ENCODE measurements at places on chromosomes 1 and 21.

DNA sequence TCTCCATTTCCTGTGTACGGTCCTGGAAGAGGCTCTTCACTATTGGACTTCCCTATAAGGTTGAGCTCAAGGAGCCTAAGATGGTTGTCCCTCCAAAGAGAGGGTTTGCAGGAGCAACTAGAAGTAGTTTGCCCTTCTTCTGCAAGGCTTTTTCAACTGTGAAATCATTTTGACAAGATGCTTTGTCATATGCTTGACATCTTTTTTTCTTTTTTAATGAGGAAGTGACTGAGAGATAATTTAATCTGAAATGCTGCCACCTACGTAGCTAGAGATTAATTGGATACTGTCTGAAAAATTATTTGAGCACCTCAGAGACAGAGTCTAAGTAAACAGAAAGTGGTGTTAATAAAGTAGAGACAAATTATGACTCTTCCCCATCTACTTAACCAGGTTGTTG lies 97.0 kb downstream of the CHRM3 start:
- no peak for DNase-seq

DNA sequence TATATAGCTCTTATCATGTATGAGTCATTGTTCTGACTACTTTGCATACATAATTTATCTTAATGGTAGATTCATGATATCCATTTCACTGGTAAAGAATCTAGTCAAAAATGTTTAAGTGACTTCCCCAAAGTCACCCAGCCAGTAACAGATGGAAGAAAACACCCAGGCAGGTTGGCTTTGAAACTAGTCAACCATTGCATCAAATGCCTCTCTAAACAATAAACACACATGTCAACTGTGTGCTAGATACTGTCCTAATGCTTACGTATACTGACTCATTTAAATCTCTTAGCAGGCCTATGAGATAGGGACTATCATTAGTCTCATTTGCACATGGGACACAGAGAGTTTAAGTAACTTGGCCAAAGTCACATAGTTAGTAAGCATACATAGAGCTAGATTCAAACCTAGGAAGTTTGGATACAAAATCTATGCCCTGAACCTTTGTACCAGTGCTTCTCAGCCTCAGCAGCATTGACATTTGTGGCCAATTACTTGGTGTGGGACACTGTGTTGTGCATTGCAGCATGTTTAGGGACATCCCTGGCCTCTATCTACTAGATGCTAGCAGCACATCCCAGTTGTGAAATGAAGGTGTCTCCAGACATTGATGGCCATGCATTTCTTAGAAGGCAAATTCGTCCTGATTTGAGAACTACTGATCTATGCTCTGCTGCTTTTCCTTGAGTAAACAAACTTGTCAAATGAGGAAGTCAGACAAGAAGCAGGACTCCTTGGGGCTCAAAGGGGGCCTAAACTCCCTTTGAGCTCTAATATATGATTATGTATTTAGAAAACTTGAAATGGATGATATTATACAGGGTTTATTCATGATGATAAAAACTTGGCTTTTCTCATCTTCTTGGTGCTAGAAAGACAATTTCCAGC lies 316.3 kb downstream of the KCNH1 start:
- no peak for DNase-seq

DNA sequence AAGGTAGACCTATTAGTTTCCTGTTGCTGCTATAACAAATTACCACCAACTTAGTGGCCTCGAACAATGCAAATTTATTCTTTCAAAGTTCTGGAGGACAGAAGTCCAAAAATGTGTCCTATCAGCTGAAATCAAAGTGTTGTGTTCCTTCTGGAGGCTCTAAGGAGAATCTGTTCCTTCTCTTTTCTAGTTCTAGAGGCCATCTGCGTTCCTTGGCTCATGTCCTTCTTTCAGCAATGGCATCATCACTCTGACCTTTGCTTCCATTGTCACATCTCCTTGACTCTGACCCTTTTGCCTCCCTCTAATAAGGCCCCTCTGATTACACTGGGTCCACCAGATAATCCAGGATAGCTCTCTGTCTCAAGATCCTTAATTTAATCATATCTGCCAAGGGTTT lies 1.2 kb upstream of the MR1 start:
- no peak for DNase-seq

DNA sequence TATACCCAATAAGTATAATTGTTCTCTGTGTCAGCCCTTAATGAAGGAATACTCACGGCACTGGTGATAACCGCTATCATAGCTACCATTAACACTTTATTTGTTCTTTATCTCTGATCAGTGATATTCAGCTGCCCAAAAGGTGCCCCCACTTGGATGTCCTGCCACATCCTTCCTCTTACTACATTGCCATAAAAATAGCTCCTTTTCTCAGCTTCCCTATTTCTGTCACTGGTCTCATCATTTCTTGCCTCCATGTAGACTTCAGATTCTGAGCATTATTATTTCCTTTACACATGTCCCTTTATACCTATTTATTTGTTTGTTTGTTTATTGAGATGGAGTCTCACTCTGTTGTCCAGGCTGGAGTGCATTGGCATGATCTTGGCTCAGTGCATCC lies 2.7 kb upstream of the RAB29 start:
- DNase-seq = no peak

- no peak for DNase-seq
Measured at GRCh38 chr1:173112129-173112528, 61.4 kb upstream of the TNFSF18 start.

DNA sequence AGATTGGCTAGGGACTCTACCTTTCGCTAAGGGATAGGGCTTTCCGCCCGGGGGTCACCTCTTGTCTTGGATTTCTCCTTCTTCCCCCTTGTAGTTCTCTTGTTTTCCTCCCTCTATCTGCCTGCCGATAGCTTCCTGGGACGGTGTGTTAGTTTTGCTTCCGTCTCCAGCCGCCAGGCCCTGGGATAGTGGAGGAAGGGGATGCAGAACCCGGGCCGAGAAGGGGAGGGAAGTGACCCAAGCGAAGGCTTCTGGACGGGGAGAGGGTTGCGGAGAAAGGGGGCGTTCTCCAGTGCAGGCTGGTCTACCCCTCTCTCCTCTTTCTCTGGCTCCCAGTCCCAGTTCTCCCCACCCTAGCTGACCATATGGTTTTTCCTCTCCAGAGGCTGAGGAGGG lies 871 bp downstream of the TUFT1 start:
- DNase-seq = peak; percentile 56

GRCh38 chr1:97989094-97989680 lies 68.4 kb upstream of the DPYD start:
- no peak for DNase-seq

GRCh38 chr1:85596947-85597346 lies 16.4 kb downstream of the CCN1 start:
- DNase-seq = no peak

- DNase-seq = no peak
Measured at GRCh38 chr1:222399197-222399596, 148.7 kb downstream of the HHIPL2 start.

DNA sequence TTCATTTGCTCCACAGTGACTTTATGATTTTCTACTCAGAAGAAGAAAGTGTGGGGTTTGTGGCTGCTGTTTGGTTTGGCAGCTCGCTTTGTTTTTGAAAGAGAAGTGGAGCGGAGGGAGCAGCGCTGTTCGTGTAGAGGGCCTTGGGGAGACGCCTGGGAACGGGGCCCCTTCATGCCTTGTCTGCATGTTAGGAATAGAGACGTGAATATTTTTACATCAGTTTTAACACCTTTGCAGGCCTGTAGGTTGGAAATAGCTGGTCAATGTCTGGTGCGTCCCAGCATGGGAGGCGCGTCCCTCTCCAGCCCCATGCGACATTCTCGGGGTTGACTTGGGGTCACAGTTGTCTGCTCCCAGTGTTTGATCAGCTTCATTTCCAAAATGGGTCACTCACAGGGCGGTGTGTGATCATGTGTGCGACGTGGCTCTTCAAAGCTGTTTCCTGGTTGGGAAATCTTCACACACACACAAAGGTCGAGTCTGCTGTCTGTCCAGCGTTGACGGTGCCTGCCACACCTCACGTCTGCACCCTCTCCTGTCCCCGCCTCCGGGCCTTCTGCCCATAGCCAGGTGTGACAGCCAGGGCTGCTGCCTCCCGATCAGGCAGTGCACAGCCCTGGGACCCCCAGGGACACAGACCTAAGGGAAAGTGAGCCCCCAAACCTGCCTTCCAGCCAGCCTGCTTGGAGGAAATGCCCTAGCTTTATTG lies 149.2 kb downstream of the PSMG1 start:
- DNase-seq = no peak

DNA sequence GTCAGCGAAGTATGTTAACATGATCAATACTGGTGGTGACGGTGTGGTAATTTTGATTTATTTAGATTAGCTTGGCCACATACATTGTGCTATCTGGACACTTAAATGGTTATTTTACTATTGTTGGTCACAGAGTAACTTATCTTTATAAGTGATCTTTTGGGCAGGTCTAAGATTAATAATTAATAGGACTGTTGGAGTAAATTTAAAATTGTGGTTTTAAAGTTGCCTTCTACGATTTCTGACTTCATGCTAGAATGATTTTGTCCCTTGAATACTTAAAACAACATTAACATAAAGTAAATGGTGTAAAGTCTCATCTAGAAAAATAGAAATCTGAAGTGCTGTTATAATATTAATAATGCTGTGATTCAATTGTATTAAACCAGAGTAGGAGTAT lies 14.7 kb downstream of the SRRM1 start:
- DNase-seq = no peak

- DNase-seq = no peak
Measured at GRCh38 chr1:206573319-206573718, 38.9 kb downstream of the EIF2D start.

- no peak for DNase-seq
Measured at GRCh38 chr1:12372761-12373160, 142.9 kb downstream of the VPS13D start.

GRCh38 chr1:61607448-61607847 lies 117.5 kb downstream of the TM2D1 start:
- no peak for DNase-seq

- no peak for DNase-seq
Measured at GRCh38 chr1:2315674-2316450, 75.5 kb downstream of the MORN1 start.

DNA sequence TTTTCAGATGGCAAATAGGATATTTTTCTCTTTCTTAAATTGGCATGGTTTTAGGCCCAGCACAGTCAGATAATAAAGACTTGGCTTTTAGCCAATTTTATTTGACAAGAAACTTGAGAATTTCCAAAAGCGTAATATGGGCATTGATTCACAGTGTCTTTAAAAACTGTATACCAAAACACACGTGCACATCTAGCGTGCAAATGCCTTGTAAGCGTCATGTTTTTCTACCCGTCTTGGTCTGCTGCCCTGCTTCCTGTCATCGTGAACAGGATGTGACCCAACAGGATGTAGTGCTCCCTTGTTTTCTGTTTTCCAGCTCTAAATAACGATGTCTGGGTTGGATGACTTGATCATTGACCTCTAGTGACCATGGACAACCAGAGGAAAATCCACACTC lies 24.7 kb upstream of the SLC44A3 start:
- no peak for DNase-seq

DNA sequence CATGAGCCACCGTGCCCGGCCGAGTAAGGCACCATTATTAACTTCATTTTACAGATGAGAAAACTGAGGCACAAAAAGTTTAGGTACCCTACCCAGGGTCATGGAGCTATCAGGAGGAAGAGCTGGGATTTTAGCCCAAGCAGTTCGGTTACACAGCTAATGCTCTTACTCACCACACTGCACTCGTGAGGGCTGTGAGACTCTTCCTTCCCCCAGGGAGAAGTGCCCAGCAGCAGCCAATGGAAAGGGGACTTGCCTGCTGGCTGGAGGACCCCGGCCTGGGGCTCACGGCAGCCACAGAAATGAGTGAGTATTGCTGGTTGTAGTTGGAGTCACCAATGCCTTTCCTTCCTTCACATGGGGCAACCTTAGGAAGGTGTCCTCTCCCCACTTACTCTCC lies 5.2 kb upstream of the CSF1 start:
- DNase-seq = no peak

DNA sequence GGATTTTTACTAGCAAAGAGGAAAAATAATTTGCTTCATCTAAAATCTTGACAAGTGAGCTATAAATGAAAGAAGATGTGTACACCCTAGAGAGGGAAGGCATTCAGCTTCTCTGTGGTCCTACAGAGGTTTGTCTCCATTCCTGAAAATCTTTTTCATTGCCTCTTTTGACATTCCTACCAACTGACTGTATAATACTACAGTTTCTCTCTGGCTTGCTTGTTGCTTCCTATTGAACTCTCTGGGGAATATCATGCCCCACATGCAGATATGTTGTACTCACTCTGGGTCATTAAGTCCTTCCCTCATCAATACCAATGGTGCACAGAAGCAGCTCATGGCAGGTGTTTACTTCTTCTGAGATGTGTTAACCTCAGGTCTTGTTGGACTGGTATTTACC lies 371.2 kb upstream of the PLXNA2 start:
- DNase-seq = no peak

GRCh38 chr21:37063433-37063832 lies 9.4 kb downstream of the PIGP start:
- no peak for DNase-seq

GRCh38 chr1:205020466-205020865 lies 22.5 kb upstream of the CNTN2 start:
- DNase-seq = no peak

DNA sequence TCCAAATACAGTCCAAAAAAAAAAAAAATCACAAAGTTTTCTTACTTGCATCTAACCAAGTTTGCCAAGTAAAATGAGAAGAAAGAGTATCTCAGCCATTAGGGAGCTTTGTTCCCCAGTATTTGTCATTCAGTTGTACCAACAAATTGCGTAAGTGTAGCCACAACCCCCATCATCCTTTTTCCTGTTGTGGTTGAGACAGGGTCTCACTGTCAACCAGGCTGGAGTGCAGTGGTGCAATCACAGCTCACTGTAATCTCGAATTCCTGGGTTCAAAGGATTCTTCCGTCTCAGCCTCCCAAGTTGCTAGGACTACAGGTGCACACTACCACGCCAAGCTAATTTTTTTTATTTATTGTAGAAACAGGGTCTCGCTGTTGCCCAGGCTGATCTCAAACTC lies 9.5 kb downstream of the STX6 start:
- DNase-seq = no peak

GRCh38 chr1:11482701-11483479 lies 3.9 kb downstream of the DISP3 start:
- no peak for DNase-seq

DNA sequence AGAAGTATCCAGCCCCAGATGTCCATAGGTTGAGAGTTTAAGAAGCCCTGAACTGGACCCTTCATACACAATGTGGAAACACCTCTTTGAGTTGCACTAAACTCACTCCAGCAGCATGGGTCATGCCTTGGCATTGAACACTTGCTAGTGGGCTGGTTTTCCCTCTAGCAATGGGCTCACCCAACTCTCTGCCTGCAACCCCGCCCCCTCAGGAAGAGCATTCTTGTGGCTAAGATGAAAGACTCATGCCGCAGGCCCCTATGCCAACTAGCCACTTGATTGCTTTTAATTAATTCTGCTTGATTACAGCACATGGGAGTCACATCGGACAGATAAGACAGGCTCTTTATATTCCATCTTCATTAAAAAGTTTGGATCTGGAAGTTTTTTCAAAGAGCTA lies 136.5 kb upstream of the GJB5 start:
- DNase-seq = no peak

Data from HAP-1 (cell line).